ENCODE measurements at places on chromosomes 3 and 15. TPM values are rescaled to one million over a fixed set of nuclear protein-coding genes. Genes with fewer than 3 reads are reported as not detected.

Gene ATG7
- total RNA-seq = 86.5 TPM

Gene PRTG
- 3.4 TPM for total RNA-seq

Gene PARP14
- 68.1 TPM for total RNA-seq

Gene HEG1
- 128 TPM for total RNA-seq

Gene EPHB1
- total RNA-seq = 0.52 TPM

Gene LMAN1L
- not detected for total RNA-seq

Gene ARGFX
- not detected for total RNA-seq

Gene CCR8
- total RNA-seq = not detected

Gene CDHR4
- total RNA-seq = 0.13 TPM

Gene CPNE9
- total RNA-seq = not detected

Gene NEK10
- 50.3 TPM for total RNA-seq

Gene CHRNA7
- 0.65 TPM for total RNA-seq

Gene CASR
- total RNA-seq = not detected

Gene ARPP19
- total RNA-seq = 115 TPM

Gene CPB1
- 0.54 TPM for total RNA-seq

Gene LTK
- 0.13 TPM for total RNA-seq

Gene ERICH6
- not detected for total RNA-seq

Gene LHFPL4
- under 0.01 TPM for total RNA-seq

Gene LSMEM2
- total RNA-seq = 0.13 TPM

Gene CCDC39
- not detected for total RNA-seq

Gene CEMIP
- 1,735 TPM for total RNA-seq

Gene IL17RC
- 51.8 TPM for total RNA-seq

Gene CCDC54
- not detected for total RNA-seq

Gene VPS13C
- total RNA-seq = 119 TPM

Gene TRH
- 0.13 TPM for total RNA-seq

Gene ZNF662
- 5.2 TPM for total RNA-seq

Gene EPHA3
- 0.26 TPM for total RNA-seq

Gene DNAH12
- 0.13 TPM for total RNA-seq

Gene CKMT1B
- not detected for total RNA-seq

Gene GCNT3
- total RNA-seq = 5.8 TPM

Gene GOLGA6D
- not detected for total RNA-seq

Gene CFAP100
- not detected for total RNA-seq

Gene IL17RB
- 3.6 TPM for total RNA-seq

Gene RBP2
- total RNA-seq = not detected

Gene ZMYND10
- 4.2 TPM for total RNA-seq

Gene GRK7
- total RNA-seq = not detected

Data from articular chondrocyte of knee joint (primary cell).